Stimulated activated CD8-positive, alpha-beta memory T cell treated with anti-CD3 and anti-CD28 coated beads, Interleukin-12 subunit alpha, Interleukin-12 subunit beta, amount 100 ng/mL, for 1 hour (primary cell): ENCODE measurements at places on chromosomes 5 and 9.

DNA sequence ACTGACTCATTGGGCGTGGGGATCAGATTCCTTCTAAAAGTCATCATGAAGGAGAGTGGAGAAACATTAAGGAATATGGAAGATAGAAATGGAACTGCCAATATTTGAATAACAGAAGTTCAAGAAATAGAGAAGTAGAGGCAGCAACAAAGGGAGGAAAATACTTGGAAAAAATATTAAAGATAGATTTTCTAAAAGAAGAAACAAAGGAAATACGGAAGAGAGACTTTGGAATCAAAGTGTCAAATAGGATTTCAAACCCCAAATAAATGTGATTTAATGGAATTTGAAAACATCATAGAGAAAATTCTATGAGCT, 605.1 kb upstream of the KLF4 start:
- DNase-seq, result no peak

GRCh38 chr9:97806721-97807120, 46.3 kb upstream of the FOXE1 start:
- no peak for DNase-seq

DNA sequence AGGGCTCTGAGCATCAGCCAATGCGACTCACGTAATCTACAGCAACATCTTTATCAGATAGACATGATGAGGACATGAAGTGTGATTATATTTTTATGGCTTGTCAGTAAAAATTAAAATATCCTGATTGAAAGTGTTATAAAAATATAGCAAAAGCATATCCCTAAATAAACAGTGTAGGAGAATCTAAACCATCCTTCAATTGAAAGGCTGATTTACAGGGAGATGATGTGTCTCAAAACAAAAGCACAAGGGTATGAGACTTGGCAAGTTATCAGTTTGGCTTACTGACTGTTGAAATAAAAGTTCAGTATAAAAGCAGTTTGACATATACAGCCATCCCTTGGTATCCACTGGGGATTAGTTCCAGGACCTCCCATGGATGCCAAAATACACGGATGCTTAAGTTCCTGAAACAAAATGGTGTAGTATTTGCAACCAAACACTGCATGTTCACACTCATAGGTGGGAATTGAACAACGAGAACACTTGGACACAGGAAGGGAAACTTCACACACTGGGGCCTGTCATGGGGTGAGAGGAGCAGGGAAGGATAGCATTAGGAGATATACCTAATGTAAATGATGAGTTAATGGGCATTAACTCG, 149.9 kb upstream of the MAP1B start:
- DNase-seq, result no peak

GRCh38 chr5:66362687-66363086, 218.6 kb downstream of the SREK1 start:
- no peak for DNase-seq

DNA sequence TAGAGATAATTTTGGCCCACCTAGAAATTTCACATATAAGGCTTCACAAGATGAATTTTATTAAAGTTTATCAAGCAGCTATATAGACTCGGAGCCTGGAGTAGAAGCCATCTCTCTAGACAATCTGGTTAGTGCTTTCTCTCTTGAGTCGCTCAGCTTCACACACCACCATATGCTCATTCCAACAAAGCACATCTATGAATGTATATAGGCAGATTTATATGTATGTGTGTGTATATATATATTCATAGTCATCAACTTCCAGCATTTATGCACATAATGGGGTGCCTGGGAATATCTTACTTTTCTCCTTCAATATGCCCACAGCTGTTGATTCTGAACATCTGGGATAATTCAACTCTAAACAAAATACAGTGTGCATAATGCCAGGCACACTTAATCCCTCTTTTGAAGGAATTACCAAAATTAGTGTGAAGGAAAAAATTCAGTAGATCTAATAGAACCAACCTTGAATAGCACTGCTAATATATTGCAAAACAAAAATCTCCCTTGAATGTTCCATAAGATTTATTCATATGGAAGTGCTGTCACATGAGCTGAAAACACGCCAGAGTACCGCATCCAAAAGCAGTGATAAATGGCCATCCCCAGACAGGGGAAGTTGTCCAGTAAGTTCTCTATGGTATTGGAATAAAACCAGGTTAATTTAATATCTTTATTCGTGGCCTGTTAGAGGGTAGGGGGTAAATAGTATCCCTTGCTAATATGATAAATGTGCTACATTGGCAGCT, 56.0 kb upstream of the MOCS2 start:
- DNase-seq, result no peak

- no peak for DNase-seq
These were observed 535.8 kb downstream of the EFNA5 start for GRCh38 chr5:107134931-107135330.

- no peak for DNase-seq
These were observed 158.4 kb downstream of the ERCC6L2 start for GRCh38 chr9:96033896-96034295.

DNA sequence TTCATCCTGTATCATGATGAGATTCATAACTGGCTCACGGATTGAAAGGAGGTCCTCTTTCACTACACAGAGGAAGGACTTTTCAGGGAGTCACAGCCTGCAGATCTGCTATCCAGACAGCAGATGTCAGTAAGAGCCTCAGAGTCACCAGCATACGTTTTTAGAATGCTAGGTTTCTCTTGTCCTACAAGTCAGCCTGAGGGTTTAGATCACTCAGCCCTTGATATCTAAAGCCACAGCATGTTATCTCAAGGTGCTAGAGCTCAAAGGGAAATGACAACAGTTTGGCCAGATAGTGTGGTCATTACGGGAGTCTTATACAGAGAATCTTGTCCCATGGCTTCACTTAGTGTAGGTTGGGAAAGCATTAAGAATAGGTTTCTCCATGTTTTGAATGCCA, 30.9 kb upstream of the SLC46A2 start:
- DNase-seq, result no peak

DNA sequence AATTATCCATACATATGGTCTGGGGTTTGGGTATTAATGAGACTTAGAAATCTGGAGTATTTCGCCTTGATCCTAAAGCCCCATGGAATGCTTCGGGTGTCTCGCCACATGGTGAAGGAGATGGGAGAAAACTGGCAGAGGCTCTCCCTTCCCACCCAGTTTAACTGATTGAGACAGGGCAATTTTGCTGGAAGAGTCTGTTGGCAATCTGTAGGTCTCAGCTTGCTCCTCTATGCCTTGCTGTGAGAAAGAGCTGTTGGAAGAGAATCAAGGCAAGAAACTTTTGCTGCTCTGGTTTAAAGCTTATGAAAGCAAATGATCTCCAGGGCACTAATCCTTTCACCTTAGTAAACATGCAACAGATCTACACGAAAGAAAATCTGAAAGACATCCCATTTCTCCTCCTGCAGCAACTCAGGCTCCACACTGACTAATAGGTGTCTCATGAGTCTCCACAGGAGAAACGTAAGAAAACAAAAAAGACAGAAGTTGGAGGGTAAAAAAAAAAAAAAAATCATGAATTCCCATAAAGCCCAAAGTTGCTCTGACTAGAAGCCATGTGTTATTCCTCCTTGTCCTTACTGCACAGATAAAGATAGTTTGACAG, 369.9 kb downstream of the EFNA5 start:
- DNase-seq, result no peak

- no peak for DNase-seq
These were observed 121.7 kb downstream of the ICE1 start for GRCh38 chr5:5544094-5544663.
